AG08396 (cell line): ENCODE measurements at places on chromosomes 16 and 17.

- DNase-seq = peak; percentile 72
These were observed 1.4 kb downstream of the MSL1 start for GRCh38 chr17:40122999-40123810.

GRCh38 chr17:57406981-57407286, 150.6 kb downstream of the MSI2 start:
- DNase-seq = no peak

- DNase-seq = peak; percentile 54
These were observed at the start of gene SLC13A5 for GRCh38 chr17:6713130-6713917. TSS of gene SLC13A5 (minus strand) at chr17:6713369. CDS start at chr17:6713333, 36 bp downstream.

- peak; percentile 47 for DNase-seq
These were observed 480 bp downstream of the TXNL4B start for GRCh38 chr16:72092832-72093447.

- no peak for DNase-seq
These were observed 30.7 kb upstream of the CDRT4 start for GRCh38 chr17:15498107-15498506.

DNA sequence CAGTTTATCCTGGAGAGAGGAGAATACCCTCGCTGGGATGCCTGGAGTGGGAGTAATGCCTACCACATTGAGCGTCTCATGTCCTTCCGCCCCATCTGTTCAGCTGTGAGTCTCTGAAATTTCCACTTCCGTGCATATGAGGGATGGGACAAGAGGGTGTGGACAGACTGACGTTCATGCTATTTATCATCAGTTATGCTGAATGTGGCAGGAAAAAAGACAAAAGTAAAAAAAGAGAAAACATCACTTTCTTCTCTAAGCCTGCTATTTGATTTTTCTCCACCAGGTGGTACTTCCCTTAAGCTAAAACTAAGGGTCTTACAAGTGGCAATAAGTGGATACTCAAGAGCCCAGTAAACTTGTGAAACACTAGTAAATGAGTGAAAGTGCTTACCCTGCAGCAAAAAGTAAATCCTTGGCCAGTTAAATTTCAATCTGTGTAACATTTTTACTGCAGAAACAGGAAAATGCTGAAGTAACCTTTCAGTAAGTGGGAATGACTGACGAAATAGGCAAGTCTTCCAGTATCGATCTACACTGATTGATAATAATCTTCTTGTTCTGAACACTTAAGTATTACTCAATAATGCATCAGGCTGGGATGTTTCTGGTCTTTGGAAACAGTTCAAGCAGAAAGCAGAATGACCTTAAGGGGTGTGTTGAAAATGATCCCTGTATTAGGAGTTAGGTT, 5.6 kb downstream of the CRYBA1 start:
- no peak for DNase-seq

GRCh38 chr17:76049836-76050537, 22.3 kb downstream of the SRP68 start:
- DNase-seq = no peak

- no peak for DNase-seq
These were observed 40.7 kb upstream of the DOC2B start for GRCh38 chr17:222172-222571.

DNA sequence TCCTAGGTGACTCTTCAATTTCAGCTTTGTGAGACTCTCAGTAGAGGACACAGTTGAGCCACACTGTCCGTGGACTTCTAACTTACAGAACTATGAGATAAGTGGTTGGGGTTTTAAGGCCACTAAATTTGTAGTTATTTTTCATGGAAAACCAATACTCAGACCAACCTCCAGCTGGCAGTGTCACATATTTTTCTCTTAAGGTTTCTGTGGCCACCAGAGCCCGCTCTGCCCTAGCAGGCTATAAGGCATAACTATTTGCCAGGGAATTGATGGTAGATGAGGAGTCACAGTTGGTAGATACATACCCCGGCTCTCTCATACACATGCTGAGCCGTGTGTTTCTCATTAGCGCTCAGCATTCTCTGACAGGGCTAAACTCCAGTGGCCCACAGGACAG, 336.8 kb upstream of the MON1B start:
- no peak for DNase-seq

GRCh38 chr17:56292010-56292409, 138.7 kb downstream of the ANKFN1 start:
- peak; percentile 52 for DNase-seq

GRCh38 chr16:35492225-35492624, 2032.8 kb downstream of the TP53TG3F start:
- DNase-seq = no peak

- DNase-seq = no peak
These were observed 50.8 kb downstream of the DNAH17 start for GRCh38 chr17:78526231-78527025.

- DNase-seq = peak; percentile 27
These were observed 57.8 kb upstream of the CIBAR2 start for GRCh38 chr16:85170066-85170491.

- no peak for DNase-seq
These were observed 23.6 kb downstream of the ALOX12B start for GRCh38 chr17:8063761-8064534.

GRCh38 chr17:29368926-29369325, 21.2 kb upstream of the TAOK1 start:
- DNase-seq = peak; percentile 24

DNA sequence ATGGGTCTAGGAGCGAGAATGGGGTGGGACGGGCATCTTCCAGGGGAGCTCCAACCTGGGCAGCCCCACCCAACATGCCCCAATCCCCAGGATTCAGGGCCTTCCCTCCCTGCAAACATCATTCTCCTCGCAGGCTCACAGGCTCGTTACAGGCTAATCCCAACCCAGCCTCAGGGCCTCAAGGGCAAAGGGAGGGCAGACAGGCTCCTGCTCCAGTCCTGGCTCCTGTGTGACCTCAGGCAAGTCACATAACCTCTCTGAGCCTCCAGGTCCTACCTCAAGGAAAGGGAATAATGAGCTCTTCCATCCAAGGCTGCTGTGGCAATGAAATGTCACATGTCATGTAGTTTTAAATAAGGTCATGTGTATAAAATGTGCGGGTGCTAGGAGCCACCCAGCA, 186.5 kb upstream of the TNRC6C start:
- DNase-seq = no peak

- no peak for DNase-seq
These were observed 54.9 kb downstream of the SDR42E1 start for GRCh38 chr16:81956213-81956948.

GRCh38 chr17:8360751-8361150, 15.8 kb downstream of the KRABD2 start:
- no peak for DNase-seq

- DNase-seq = no peak
These were observed 96.3 kb downstream of the TMEM114 start for GRCh38 chr16:8493972-8494371.

DNA sequence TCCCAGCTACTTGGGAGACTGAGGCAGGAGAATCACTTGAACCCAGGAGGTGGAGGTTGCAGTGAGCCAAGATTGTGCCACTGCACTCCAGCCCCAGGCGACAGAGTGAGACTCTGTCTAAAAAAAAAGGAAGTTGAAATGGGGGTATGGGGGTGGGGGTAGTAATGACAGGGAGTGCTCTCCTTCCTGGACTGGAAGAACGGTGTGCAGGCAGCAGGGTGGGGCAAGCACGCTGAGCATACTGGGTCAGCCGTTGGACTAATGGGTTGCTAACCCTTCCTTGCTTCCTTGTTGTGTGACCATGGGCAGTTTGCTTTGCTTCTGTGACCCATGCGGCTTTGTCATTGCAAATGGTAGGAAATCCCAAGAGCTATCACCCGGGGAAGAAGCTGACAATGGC, 16.5 kb downstream of the KATNIP start:
- DNase-seq = no peak

- DNase-seq = peak; percentile 58
These were observed 563 bp downstream of the METRNL start for GRCh38 chr17:83079766-83080578.

- no peak for DNase-seq
These were observed 5.4 kb upstream of the GOSR2 start for GRCh38 chr17:46917516-46917915.

GRCh38 chr17:71496552-71496951, 624.3 kb upstream of the SOX9 start:
- DNase-seq = peak; percentile 8

- DNase-seq = peak; percentile 46
These were observed 85.4 kb upstream of the CLEC18A start for GRCh38 chr16:69865701-69866100.

- no peak for DNase-seq
These were observed 6.4 kb downstream of the ATP1B2 start for GRCh38 chr17:7656958-7657609.

DNA sequence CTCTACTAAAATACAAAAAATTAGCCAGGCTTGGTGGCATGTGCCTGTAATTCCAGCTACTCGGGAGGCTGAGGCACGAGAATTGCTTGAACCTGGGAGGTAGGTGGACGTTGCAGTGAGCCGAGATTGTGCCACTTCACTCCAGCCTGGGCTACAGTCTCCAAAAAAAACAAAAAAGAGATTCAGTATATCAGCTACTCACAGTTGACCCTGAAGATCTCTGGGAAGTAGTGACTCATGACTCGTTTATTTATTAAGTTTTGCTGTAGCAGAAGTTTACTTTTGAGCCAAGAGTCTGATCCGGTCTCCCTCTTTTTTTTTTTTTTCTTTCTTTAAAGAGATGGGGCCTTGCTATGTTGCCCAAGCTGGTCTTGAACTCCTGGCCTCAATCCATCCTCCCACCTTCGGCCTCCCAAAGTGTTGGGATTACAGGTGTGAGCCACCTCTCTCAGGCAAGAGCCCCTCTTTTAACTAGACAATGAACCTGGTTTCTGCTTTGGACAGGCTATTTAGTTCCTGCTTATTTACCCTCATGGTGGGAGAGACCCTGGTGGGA, 4.4 kb downstream of the MVP start:
- DNase-seq = no peak

- peak; percentile 65 for DNase-seq
These were observed 363.7 kb downstream of the SNX29 start for GRCh38 chr16:12340151-12340733.

GRCh38 chr16:53899431-53899830, 195.5 kb downstream of the FTO start:
- no peak for DNase-seq

GRCh38 chr16:66491716-66492064, 58.2 kb downstream of the TK2 start:
- DNase-seq = no peak

DNA sequence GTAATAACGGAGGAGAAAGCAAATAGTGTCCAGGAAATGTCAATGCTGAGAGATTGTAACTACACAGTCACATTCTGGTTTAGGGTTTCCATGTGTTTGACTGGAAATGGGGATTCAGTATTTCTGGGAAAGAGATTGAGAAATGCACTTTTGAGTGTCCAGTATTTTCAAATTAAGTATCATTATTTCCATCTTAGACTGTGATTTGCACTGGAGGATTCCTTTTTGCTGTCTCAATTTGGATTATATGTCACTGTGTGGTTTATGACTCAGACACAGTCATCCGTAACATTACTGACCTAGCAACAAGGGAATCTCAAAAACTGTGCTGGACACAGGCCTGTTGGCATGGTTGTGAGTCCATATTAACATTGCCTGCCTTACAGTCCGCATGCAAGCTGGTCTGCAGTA, 681.4 kb downstream of the CDH11 start:
- peak; percentile 76 for DNase-seq

DNA sequence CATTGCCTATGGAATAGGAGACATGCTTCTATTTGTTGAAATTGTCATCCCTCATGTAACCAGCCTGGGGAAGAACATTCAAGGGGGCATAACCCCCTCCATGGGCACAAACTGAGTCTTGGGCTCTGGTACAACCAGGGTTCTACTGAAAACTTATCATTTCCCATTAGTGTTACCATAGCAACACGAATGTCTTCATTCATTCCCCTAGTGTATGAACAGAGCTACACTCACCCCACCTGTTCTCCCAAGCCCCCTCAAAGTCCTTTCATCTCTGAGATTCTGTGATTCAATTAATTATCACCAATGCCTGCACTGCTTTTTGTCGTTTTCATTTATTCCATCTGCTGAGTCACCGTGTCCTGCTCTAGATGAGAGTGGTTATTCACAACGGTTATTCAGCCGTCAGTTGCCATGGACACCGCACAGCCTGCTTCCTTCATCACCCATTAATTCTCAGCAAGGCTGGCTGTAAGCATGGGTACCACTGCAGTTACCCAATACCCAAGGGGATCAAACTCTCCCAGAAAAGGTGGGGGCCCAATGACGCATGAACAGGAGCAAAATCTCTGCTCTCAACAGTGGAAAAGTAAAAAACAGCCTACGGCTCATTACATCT, 1.6 kb upstream of the GAST start:
- no peak for DNase-seq

DNA sequence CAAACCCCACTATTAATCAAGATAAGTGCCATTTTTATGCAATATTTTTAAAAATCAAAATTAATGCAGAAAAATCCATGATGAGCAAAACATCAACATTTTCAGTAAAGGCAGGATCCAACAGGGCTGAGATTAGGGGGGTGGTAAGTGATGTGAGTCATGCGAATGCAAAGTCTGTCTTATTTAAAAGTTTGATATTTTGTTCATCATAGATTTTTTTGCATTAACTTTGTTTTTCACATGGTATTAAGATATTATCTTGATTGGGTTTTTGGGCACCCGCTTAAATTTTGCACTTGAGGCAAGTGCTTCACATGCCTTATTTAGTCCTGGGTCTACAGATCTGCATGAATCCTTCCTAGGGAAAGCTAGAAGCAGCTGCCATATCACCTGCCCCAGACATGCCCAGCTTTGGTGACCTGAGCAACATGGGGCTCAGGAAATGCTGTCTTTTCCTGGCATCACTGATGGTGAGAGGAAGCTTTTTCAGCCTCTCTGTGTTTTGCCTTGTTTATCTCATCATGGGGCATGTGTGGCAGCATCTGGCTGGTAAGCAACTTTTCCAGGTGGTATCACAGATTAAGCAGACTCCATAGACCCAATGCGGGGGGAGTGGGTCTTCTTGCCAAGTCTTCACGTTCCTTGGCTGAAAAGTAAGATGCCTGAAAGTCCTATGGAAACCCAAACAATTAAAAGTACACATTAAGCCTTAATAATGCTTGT, 57.6 kb upstream of the NFAT5 start:
- no peak for DNase-seq

DNA sequence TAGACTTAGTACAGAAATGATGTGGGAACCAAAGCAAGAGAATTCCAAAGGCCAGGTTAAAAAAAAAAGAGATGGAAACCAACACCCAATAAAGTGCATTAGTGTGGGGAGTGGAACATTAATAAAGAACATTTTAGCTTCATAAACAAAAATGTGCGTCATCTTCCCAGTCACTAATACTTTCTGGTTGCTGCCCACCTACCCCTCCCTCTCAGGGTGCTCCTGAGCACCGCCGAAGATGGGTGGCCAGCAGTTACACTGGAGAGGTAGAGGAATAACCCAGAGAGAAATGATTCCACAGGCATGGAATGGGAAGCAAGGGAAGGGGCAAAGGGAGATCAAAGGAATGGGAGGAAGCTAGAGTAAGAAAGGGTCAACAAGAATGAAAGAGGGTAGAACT, 6.0 kb upstream of the CHD3 start:
- no peak for DNase-seq
